T1000 (cell line): ENCODE measurements at places on chromosomes 6 and 20.

DNA sequence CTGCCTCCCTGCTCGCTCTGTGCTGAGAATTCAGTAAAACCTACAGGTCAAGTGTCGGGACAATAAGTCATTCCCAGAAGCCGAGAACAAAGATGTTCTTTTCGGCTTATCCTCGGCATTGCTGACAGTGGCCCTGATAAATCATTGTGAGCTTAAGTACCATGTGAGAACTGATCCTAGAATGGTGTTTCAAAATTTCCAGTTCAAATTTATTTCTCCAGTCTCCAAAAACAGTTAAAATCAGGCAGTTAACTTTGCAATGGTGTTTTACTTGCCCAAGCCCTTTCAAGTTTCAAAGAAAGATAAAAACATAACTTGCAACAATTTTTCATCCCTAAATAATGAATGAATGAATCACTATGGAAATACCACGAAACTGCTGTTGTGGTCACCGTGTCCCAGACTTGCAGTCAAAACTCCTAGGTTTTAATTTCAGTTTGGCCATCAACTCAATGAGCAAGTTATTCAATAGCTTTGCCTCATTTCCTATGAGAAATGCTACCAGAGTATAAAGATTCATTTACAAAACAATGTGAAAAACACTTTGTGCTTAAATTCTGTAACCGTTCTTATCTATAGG lies 4.3 kb downstream of the ATP5F1E start:
- DNase-seq, result no peak

DNA sequence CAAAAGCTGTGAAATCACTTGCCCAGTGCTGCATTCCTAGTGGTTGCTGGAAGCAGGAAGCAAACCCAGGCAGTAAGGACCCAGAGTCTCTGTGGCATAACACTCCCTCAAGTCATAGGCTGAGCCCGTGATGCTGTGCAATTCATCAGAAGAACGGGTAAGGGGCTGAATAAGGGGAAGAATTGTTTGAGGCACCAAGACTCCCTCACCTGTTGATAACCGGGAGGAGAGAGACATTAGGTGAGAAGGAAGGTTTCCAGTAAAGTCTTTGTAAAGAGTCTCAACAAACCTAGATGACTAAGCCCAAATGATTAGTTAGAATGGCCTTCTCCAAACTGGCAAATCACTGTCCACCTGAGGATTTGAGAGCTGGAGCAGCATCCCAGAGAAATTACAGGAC lies 18.3 kb downstream of the ENPP3 start:
- no peak for DNase-seq

DNA sequence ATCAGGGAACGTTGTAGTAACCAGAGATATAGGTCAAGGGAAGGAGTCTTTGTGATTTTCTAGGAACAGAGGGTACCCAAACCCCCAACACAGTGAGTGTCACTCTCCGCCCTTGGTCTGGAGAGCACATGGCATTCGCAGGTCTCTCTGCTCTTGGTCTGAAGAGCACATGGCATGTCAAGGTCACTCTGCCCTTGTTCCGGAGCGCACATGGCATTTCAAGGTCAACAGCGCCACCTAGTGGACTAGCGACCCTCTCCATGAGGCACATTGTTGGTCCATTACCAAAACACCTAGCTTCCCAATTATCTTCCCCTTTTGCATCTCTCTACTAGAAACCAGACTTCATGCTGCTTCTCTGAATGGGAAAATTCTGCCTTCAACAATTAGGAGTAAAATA lies 260.0 kb downstream of the C6orf118 start:
- no peak for DNase-seq

GRCh38 chr20:57560554-57561355 lies at the start of gene PCK1:
TSS of gene PCK1 (plus strand) at chr20:57561110. CDS start at chr20:57561412, 302 bp downstream.
- DNase-seq, result no peak

DNA sequence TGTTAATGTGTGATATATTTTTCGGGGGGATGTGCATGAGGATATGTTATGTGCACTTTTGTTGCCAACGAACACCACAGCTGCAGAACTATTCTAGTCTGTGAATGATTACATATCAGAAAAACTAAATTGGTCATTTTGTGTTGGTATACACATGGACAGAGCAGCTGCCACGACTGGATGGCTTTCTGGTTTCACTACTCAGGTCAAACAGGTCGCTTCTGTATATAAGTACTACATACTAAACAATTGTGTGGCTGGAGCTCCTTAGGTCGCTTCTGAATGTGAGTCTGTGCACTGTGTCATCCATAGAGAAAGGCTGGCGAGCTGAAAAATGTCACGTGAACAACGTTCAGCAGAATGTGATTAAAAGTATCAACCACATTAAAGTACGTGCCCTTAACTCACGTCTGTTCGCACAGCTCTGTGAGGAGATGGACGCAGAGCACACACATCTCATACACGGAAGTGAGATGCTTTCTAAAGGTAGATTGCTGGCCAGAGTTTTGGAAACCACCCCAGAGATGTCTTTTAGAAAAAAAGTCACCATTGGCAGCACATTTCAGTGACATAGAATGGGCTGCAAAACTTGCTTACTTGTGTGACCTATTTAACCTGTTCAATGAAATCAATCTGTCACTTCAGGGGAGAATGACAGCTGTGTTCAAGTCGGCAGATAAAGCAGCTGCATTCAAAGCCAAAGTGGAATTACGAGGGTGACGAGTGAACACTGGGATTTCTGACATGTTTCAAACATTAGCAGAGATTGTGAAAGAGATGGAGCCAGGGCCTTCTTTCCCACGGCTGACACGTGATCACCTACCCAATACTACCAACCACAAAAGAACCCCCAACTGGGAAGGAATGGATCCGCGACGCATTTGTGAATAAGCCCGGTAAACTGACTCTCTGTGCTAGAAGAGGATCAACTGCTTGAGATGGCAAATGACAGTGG lies 176.6 kb downstream of the PDE10A start:
- no peak for DNase-seq
